Camera-type eye (tissue), 1 donor: ENCODE measurements at places on chromosomes 7 and 10. TPM values are rescaled to one million over a fixed set of nuclear protein-coding genes. Genes with fewer than 3 reads are reported as not detected.

Gene WDR91
- 19.0 TPM for total RNA-seq

Gene C7orf57
- 0.22 TPM for total RNA-seq

Gene VWDE
- 1.4 TPM for total RNA-seq

Gene TFR2
- 6.2 TPM for total RNA-seq

Gene SLC26A3
- not detected for total RNA-seq

Gene CALML5
- total RNA-seq: 3.3 TPM

Gene ASB13
- 30.4 TPM for total RNA-seq
